ENCODE measurements at places on chromosomes 2 and 18.
A peak's percentile ranks its signal among the peaks of the same experiment; 100 is the strongest.

DNA sequence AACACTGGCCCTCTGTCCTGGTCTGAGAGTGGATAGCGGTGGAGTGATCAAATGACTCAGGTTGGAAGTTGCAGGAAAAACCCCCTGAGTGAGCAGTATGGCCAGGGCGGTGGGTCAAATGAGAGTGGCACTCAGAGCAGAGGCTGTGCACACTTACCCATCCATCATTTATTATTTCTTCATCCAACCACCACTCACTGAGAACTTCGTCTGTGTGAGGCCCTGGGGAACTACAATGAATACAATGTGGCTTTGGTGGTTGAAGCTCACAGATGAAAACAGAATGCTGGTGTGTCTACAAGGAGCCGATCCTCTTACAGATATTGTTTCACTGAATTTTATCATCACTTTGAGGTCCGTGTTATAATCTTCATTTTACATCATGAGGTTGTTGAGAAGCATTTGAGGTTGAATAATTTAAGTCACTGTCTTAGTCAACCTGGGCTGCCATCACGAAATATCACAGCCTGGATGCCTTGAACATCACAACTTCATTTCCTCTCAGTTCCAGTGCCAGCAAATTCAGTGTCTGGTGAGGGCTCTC, 73.4 kb upstream of the ID2 start:
- no peak for DNase-seq

DNA sequence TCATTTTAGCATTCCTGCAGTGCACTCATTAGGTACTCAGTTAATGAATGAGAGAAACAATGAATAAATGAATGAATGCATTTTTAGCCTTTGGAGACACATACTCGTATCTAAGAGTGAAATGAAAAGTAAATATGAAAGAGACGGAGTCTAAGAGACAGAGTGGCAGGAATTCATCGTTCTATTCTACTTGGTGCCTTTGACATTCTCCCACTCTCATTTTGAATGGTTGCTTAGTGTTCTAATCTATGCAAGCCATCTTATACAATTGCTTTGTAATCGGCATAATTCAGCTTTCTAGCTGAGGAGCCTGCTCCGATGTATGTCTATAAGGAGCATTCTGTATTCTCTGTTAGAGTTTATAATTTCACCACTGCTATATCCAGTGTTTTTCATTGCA, 554.9 kb downstream of the PLCL1 start:
- DNase-seq, result no peak

- DNase-seq, result no peak
Measured at GRCh38 chr2:147873859-147874483, 29.1 kb downstream of the ACVR2A start.

DNA sequence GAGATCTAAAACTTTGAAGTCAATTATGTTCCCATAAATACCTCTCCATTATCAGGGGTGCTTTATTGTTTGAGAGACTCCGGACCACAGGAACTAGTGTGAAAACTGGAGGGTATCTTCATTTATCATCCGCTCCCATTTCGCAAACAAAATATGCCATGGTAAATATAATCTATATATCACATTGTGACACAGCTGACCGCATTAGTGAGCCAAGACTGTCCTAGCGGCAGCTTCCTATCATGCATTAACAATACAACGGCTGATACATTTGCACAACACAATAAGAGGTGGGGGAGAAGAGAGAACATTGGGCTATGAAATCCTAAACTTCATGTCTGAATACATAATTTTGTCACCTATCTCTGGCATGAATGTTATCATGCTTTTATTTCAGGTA, 29.5 kb downstream of the BCL11A start:
- no peak for DNase-seq

DNA sequence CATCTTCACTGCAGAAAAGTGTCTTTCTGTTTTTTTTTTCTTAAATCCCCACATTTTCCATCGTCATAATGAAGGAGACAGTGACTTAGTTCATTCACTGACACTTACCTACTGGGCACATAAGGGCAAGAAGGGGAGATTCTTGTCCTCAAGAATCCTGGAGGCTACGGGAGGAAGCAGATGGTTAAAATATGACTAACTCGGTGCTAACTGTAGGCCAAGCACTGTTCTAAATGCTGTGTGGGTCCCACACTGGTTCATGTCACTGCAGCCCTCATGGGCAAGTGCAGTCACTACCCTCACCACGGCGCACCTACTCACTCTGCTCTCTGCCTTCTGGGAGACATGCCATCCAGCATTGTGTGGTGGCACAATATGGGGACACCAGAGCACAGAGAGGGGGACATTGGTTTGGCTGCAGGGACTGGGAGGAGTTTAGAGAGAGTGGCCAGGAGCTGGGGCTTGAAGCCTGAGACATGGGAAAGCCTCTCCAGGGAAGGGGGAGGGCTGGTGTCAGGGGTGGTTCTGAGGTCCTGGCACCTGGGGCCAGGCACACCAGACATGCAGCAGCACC, 305.2 kb downstream of the MYCN start:
- no peak for DNase-seq

GRCh38 chr2:185417111-185417510, 321.5 kb upstream of the FSIP2 start:
- no peak for DNase-seq

DNA sequence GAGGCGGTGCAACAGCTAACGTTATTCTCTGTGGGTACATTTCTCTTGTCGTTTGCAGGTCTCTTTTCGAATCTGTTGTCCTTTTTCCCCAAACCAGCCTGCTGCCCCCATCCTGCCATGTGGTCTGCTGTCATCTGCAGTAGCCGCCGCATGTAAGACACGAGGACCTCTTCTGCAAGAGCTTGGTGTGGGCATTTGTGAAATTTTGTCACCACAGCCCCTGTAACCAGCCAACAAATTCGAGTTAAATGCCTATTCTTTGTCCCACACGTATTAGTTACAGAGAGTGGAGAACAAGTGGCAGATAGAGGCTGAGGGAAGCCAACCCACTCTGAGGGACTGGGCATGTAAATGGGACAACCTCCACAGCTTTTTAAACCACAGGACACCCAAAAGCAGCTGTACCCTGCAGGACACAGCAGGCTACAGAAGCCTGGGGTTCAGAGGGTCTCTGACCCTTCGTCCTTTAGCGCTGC, 35.0 kb downstream of the ITGA6 start:
- DNase-seq, result no peak

- DNase-seq, result no peak
Measured at GRCh38 chr2:159982270-159982669, 80.1 kb downstream of the PLA2R1 start.

DNA sequence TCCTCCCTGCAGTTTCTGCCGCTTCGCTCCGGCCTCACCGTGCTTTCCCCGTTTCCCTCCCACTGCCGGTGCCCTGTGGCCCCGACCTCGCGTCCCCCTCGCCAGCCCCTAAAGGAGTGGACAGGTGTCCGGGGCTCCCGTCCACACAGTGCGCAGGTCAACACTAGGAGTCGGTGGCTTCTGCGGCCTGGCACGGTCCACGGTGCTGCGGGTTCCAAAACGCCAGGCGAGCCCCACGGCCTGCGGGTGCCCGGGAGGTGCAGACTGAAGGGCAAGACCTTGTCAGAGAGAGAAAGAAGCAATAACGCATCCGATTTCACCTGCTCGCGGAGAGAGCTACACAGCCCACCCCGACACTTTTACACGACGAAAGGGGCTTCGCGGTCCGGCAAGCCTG, 588.7 kb upstream of the SALL3 start:
- no peak for DNase-seq

- DNase-seq, result no peak
Measured at GRCh38 chr18:35733408-35733807, 151.9 kb downstream of the GALNT1 start.

DNA sequence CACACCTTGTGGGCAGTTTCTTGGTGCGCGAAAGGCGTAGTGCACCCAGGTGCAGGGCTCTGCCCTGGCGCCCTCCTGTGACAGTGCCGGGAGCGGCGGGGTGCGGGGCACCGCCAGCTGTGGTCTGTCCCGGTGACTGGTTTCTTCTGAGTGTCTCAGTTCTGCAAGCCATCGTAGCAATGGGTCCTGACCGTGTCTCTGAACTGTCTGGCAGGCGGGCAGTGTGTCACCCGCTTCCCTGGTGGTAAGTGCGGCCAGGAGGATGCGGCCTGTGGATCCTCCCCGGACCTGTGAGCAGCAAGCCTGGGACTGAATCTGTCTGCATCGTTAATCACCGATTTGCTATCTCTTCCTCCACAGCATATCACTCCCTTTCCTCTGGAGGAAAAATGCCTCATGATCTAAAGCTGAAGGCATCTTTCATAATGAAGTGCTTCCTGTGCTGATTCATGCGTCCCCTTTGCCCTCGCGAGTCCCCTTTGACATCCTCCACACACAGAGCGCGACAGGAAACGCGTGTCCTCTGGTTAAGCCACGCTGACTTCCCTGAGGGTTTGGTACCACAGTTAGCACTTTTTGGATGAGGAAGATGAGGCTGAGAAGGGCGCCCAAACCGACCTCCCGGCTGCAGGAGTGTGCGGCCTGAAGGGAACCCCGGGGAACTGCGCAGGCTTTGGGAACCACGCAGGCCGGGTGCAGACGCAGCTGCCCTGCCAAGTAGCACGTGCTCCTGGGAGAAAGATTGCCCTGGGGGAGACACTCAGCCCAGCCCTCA, 416.0 kb upstream of the HS6ST1 start:
- DNase-seq, result peak; percentile 58

DNA sequence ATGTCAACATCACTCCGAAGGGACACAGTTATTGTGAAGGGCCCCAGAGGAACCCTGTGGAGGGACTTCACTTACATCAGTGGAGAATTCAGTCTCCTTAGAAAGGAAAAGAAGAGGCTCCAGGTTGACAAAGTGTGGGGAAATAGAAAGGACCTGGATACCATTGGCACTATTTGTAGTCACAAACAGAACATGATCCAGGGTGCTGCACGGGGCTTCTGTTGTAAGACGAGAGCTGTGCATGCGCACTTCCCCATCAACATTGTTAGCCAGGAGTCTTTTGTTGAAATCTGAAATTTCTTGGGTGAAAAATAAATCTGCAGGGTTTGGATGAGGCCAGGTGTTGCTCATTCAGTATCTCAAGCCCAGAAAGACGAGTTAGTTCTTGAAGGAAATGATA, 2.4 kb upstream of the ALPK2 start:
- DNase-seq, result no peak

DNA sequence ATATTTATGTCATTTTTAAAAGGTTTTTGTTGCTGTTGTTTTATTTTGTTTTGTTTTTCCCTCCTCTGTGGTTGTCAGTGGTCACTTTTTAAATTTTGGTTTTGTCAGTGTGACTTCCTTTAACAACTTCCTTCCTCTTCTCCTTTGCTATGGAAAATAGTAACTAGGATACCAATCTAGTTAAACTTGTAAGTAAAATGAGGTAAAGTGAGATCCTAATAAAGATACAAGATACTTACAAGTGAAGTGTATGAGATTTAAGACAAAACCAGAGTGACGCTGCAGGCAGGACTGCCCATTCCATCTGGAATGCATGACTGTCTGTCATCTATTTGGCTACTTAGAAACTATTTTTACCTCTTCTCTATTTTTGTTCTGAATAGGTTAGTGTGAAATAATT, 30.6 kb upstream of the CREB1 start:
- no peak for DNase-seq

DNA sequence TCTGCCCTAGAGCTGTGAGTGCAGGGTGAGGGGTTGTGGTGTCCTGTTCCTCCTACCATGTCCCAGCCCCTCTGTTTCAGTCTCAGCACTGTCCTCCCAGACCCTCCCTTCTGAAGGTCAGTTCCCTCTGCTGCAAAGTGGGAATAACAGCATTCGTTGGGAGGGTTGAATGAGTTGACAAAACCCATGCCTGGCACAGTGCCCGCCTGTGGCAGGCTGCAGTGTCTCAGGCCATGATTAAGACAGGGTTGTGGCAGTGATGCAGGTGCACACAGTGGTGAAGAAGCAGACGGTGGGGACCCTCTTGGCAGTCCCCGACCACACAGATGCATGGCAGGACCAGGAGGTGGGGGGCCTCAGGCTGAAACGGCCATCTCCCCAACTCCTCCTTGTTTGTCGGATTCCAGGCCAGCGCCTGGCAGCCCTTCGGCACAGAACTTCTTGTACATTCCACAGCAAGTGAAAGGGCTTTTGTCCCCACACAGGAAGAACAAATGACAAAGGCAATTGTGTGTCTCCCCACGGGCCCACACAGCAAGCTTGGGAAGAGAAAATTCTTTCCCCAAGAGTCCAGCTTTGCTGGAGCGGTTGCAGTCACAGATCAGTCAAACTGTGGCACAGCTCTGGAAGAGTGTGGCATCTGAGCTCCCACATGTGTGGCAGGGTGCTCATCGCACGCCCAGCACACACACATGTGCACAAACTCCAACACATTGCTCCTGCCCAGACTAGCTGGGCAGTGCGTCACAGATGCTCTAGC, 92.0 kb upstream of the MSH2 start:
- DNase-seq, result peak; percentile 28

GRCh38 chr2:100189387-100189786, 47.0 kb upstream of the AFF3 start:
- no peak for DNase-seq

DNA sequence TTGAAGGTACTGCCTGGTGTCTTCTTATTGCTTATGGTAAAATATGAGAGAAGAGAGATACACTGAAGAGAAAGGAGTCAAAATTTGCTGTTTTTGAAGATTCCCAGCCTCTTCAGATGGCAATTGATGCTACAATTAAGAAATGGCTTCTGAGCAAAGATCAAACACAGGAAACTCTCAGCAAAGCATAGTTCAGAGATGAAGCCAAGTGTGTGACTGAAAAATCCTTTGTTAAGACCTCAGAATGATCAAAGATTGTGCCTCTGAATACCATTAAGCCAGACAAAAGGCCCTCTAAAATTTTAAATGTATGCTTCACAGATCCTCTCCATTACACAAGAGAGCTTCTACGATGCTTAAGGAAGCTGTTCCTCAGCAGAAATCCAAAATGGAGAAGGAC, 216.3 kb downstream of the UXS1 start:
- DNase-seq, result no peak

DNA sequence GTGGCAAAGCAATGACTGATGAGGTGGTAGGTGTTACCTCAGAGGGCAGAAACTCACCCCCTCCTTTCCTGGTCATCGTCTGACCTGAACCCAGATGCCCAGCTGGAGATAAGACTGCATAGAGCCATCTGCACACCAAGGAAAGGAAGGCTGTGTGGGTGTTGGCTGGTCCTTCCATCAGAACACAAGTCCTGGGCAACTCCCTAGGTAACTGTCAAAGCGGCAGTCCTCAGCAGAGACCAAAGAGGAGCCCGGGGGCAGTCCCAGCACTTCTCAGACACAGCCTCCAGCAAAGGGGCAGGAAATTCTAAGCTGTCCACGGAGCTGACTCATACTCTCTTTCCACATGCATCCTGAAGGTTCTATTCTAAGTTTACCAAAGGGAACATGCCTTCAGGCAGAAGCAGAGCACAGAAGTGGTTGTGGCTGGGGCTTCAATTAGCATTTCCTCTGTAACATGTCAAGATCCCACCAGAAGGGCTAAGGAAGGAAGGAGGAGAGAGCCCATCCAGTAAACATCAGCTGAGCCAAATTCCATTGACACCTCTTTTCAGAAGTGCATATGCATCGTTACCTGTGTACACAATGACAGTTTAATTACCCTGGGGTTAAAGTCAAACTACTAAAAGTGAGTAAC, 54.7 kb downstream of the SPRED2 start:
- DNase-seq, result peak; percentile 28

DNA sequence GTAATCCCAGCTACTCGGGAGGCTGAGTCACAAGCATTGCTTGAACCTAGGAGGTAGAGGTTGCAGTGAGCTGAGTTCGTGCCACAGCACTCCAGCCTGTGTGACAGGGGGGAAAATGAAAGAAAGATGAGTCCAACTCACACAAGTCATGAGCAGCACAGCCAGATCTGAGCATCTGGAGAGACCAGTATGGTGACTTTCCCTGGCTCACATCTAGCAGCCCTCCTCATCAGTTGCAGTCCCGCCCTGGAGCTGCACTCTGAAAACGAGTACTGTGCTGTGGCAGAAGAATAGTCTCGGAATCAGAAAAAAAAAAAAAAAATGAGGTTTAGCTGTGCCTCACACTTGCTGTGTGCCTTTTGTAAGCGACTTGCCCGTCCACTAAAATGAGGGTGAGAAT, 74.4 kb upstream of the TRIB2 start:
- no peak for DNase-seq

All from CD4-positive, alpha-beta T cell treated with Interleukin-15 for 1 hour (primary cell).